ENCODE measurements at places on chromosomes 16 and 17. TPM values are rescaled to one million over a fixed set of nuclear protein-coding genes. Genes with fewer than 3 reads are reported as not detected.

Gene CTRB1
- total RNA-seq, result not detected

Gene CORO6
- total RNA-seq, result 104 TPM

Gene CSH2
- not detected for total RNA-seq

Gene TMEM204
- 28.8 TPM for total RNA-seq

Gene LRRC37B
- total RNA-seq, result 4.8 TPM

Gene AGRP
- total RNA-seq, result not detected

Gene FOXF1
- 0.25 TPM for total RNA-seq

Gene RASL10B
- total RNA-seq, result 23.8 TPM

Gene FA2H
- 0.50 TPM for total RNA-seq

Gene NEK8
- total RNA-seq, result 0.94 TPM

Gene TBC1D3L
- 8.6 TPM for total RNA-seq

Gene MYO15B
- 48.2 TPM for total RNA-seq

Gene NUTF2
- 84.4 TPM for total RNA-seq

Gene NPIPB9
- 0.30 TPM for total RNA-seq

Gene EIF3CL
- 28.2 TPM for total RNA-seq

Gene CACNG3
- not detected for total RNA-seq

Gene HEATR9
- not detected for total RNA-seq

Gene CAPNS2
- total RNA-seq, result not detected

Gene TEKT5
- total RNA-seq, result not detected

Gene PAFAH1B1
- total RNA-seq, result 107 TPM

Gene UMOD
- total RNA-seq, result not detected

Gene LDHD
- total RNA-seq, result 83.3 TPM

Data from left ventricle myocardium superior (tissue), 1 donor.